Stimulated activated CD4-positive, alpha-beta T cell treated with anti-CD3 and anti-CD28 coated beads, Interleukin-2, amount 100 ng/mL, for 24 hours (primary cell): ENCODE measurements at places on chromosomes 1 and 21.
A peak's percentile ranks its signal among the peaks of the same experiment; 100 is the strongest.

GRCh38 chr1:184160236-184160635 lies 108.7 kb downstream of the TSEN15 start:
- DNase-seq: peak; percentile 37

DNA sequence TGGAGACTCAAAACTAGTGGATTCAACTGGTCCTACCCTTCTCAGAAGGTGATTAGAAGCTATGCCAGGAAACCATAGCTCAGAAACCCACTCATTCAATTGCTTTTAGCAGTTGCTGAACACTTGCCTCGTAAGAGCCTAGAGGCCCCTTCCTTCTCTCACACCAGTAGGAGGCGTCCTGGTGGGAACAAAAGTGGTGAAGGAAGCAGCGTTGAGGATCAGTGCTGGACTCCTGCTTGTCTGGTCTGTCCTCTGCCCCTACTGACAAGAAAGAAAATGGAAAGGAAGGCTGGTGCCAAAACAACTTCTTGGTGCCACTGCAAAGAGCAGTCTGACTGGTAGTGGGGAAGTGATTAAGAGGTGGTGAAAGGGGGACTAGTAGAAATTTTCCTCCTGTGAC lies 269.7 kb downstream of the LMO4 start:
- no peak for DNase-seq

GRCh38 chr1:23470282-23471070 lies 13.5 kb downstream of the ASAP3 start:
- no peak for DNase-seq

GRCh38 chr1:4724695-4725250 lies 70.4 kb downstream of the AJAP1 start:
- no peak for DNase-seq

DNA sequence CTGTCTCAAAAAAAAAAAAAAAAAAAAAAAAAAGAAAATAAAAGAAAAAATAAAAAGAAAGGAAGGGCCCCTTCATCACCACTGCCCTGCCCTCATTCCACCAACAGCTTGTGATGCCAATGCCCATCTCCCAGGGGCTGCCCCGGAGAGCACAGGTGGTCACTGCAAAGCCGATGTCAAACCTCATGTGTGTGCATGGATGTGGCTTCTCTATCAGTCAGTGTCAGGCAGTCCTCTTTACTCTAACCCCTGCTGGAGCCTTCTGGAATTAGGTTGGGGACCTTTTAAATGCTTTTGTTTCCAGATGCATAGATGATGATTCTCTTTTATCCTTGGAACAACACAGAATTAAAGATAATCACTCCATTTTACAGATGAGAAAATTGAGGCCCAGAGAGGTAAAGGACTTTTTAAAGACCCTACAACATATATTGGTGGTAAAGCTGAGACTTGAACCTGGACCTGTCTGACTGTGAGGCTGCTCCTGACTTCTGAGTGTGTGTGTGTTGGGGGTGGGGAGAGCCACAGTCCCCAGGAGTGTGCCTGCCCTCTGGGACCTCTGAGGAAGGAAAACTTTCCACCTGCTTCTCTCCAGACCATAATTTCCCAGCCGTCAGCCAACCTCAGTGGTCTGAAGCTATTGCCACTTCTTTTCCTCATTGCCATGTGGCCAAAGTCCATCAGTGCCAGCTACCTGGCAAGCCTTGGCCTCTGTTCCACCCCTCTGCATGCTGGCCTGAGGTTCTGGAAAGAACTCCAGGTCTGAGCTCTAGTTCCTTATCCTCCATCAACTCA lies 3.0 kb upstream of the TMEM54 start:
- no peak for DNase-seq

DNA sequence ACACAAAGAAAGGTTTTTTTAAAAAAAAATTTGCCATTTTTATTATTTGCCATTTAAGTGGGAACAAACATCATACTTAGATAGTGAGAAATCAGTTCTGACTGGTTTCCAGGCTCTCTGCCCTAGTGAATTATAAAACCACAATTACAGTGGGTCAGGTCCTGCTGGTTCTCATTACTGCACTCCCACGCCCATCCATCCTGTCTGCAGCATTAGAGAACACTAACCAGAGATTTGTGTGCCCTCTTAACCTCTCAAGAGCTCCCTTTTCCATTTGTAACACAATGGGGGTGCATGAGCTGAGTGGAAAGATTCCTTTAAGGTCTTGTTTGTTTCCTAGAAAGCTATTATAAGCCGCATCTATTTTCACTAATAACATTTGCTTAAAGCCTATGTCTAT lies 489.3 kb downstream of the AMY1C start:
- no peak for DNase-seq

- DNase-seq: no peak
Observed at GRCh38 chr1:204997591-204998355, 45.2 kb upstream of the CNTN2 start.
